Camera-type eye (tissue), 1 donor: ENCODE measurements at places on chromosomes 7 and 10. TPM values are rescaled to one million over a fixed set of nuclear protein-coding genes. Genes with fewer than 3 reads are reported as not detected.

NACAD gene
- total RNA-seq = 8.9 TPM

CPA2 gene
- not detected for total RNA-seq

ANKRD22 gene
- 0.44 TPM for total RNA-seq

PLEKHS1 gene
- total RNA-seq = 0.77 TPM
